Activated CD8-positive, alpha-beta memory T cell treated with anti-CD3 and anti-CD28 coated beads for 1 hour (primary cell): ENCODE measurements at places on chromosomes 4 and X.

- no peak for DNase-seq
Measured at GRCh38 chr4:13953083-13953482, 325.6 kb upstream of the BOD1L1 start.

DNA sequence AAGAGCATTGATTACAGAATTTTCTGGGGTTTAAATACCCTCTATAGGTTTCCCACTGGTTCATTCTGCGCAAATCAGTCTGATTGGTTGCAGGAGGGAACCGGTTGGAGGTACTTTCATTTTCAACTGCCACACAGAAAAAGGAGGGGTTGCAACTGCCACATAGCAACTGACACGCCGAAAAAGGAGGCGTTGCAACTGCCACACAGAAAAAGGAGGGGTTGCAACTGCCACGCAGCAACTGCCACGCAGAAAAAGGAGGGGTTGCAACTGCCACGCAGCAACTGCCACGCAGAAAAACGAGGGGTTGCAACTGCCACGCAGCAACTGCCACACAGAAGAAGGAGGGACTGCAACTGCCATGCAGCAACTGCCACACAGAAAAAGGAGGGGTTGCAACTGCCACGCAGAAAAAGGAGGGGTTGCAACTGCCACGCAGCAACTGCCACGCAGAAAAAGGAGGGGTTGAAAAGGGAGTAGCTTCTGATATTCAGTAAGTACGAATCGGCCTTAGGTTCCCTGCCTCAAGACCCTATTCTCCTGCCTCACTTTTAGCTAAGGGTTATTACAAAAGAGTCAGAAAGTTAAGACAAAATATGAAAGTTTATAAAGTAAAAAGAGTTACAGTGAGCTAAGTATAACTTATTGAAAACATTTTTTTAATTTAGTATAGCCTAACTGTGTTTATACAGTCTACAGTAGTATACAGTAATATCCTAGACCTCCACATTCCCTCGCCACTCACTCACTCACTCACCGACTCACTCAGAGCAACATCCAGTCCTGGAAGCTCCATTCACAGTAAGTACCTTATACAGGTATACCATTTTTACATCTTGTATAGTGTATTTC lies 431.8 kb downstream of the KCTD8 start:
- no peak for DNase-seq

- DNase-seq, result no peak
Measured at GRCh38 chr4:1030559-1030958, 19.1 kb downstream of the FGFRL1 start.

DNA sequence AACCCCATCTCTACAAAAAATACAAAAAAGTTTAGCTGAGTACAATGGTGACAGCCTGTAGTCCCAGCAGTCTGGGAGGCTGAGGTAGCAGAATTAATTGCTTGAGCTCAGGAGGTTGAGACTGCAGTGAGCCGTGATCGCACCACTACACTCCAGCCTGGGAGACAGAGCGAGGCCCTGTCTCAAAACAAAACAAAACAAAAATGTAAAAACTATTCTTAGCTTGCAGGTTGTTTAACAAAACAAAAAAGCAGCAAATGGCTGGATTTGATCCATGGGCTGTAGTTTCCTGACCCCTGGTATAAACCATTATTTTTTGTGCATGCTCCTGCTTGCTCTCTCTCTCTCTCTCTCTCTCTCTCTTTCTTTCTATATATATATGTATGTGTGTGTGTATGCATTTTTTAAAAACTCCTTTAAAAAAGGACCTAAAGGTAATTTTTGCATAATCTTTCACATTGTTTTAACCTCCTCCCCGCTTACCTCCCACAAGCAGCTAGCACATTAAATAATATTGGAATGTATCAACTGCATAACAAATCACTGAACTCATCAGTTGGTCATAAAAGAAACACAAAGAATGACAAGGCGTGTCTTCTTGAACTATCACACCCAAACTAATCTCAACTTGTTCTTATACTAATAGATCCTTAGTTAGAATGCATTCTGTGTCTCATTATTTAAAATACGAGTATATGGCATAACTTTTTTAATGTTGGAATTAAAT lies 4.8 kb downstream of the AREG start:
- no peak for DNase-seq

- no peak for DNase-seq
Measured at GRCh38 chrX:85244450-85245211, 840 bp downstream of the ZNF711 start.
